ENCODE measurements at places on chromosomes 11 and 22.
A peak's percentile ranks its signal among the peaks of the same experiment; 100 is the strongest.

DNA sequence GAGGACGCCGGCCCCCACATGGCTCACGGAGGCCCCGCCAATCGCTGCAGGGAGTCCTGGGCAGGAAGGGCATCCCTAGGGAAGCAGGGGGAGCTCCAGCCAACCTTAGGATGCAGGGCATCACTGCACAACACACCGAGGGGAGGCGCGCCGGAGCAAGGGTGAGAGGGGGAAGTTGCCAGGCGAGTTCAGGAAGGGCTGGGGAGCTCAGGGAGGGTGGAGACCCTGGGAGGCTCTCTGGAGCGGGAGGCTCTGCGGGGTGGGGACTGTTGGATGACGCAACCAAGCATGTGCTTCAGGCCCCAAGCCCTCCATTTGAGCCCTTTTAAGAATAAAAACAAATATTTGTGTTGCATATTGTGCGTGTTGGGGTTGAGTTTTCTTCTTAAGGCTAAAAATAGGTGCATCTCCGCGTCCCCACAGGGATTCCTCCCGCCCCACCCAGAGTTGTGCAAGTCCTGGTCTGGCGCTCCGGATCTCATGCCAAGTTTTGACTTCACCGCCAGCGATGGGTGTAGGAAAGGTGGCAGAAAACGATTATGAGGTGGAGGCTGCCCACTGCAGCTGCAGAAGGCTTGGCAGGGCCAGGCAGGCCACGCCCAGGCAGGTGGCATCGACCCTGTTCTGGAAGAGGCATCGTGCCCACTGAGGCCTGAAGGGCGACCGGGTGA is 65.2 kb downstream of the WNT7B start:
- peak; percentile 20 for DNase-seq

GRCh38 chr22:30502911-30503310 is 2.6 kb downstream of the SEC14L4 start:
- DNase-seq = no peak

GRCh38 chr11:34928960-34929680 is 12.7 kb downstream of the PDHX start:
- DNase-seq = no peak

DNA sequence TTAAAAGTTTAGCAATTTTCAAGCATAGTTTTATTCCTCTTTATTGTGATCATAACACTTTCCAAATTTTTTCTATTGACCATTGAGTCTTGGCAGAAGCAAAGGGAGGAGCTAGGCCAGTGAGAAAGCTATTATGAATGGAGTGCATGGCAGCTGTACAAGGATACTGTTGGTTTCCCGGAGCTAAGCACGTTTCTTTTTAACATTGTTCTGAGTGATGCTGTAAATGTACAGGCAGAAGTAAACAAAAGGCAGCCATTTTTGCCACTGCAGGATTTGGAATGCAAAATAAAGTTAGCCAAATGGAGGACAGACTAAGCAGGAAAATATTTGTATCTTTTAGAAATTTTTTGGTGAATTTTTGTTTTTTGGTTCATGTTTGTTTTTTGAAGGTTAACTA is 16.2 kb downstream of the CBL start:
- DNase-seq = no peak

- no peak for DNase-seq
These were observed 206.4 kb downstream of the DBX1 start for GRCh38 chr11:19953909-19954308.

DNA sequence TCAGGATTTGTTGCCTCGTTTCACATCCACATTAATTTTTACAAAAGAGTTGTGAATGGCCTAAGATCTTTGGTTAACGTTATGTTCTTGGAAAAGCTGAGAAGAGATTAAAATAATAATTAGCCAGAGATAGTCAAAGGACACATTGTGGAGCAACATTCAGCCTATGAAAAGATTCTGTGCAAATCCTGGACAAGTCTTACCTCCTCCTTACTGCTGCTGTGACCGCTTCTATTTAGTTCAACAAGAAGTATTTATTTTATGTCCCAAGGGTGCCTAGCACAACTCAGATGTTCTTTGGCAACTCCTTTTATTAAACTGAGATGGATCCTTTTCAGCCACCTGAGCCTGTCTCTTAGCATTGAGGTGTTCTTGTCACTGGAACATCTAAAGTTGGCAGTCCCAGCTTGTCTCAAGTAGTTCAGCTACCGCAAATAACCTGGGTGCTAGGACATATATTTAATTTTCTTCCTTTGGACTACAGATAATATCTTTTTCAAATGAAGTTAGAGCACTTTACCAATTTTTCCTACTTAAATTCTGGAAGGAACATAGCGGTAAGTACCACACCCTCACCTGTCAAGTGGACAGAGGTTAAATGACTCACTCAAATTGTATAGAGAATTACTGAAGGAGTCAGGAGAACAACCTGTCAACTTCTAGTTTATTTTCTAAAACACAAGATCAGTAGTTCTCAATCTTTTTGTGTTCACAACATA is 80.5 kb upstream of the CHRM4 start:
- no peak for DNase-seq

DNA sequence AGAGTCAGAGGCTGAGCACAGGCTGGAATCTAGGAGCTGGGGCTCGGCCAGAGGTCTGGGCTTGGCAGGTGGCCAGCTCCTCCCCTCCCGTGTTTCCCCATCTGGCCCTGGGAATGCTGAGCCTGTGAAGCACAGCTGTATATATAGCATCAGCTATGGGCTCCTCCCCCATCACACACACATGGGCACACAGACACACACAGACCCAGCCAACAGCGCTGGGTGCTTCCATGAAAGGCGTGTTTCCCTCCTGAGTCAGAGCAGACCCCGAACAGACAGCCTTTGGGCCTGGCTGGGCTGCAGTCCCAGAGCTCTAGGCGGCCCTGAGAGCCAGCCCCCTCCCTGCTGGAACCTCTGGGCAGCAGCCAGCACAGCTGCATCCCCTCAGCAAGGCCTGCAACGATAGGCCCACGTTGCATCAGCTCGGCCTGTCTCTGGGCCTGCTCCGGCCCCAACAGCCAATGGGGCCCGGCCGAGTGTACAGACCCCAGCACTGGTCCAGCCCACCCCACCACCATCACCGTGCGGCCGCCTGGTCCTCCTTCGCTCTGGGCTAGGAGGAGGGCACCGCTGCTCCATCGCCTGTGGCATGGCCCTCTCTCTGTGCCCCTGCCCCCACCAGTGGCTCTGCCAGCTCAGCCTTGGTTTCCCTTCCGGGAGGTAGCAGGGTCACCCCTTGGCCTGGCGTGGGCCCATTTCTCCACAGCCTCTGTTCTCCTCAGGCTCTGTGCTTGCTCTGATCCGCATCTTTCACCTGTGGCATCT is 7.6 kb upstream of the SERPINH1 start:
- peak; percentile 76 for DNase-seq

DNA sequence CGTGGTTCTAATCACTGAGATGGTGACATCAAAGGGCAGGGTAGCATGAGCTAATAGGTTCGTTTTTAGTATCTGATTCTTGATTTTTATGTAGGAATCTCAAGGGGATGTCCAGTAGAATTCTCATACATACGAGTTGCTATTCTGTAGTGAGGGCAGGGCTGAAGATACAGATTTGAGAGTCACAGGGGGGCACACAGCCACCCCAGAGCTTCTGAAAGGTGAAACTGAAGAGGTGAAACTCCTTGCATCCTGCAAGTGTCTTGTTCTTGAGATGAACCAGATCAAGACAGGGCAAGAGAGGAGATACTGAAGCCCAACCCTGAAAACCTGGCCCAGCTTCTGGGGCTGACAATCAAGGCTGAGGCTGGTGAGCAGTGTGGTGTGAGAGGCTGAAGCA is 35.6 kb upstream of the TMEM123 start:
- DNase-seq = no peak

DNA sequence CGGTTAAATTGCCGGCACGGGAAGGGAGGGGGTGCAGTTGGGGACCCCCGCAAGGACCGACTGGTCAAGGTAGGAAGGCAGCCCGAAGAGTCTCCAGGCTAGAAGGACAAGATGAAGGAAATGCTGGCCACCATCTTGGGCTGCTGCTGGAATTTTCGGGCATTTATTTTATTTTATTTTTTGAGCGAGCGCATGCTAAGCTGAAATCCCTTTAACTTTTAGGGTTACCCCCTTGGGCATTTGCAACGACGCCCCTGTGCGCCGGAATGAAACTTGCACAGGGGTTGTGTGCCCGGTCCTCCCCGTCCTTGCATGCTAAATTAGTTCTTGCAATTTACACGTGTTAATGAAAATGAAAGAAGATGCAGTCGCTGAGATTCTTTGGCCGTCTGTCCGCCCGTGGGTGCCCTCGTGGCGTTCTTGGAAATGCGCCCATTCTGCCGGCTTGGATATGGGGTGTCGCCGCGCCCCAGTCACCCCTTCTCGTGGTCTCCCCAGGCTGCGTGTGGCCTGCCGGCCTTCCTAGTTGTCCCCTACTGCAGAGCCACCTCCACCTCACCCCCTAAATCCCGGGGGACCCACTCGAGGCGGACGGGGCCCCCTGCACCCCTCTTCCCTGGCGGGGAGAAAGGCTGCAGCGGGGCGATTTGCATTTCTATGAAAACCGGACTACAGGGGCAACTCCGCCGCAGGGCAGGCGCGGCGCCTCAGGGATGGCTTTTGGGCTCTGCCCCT is 529 bp upstream of the CCND1 start:
- DNase-seq = no peak

GRCh38 chr11:117986981-117987574 is 884 bp downstream of the IL10RA start:
- DNase-seq = no peak

DNA sequence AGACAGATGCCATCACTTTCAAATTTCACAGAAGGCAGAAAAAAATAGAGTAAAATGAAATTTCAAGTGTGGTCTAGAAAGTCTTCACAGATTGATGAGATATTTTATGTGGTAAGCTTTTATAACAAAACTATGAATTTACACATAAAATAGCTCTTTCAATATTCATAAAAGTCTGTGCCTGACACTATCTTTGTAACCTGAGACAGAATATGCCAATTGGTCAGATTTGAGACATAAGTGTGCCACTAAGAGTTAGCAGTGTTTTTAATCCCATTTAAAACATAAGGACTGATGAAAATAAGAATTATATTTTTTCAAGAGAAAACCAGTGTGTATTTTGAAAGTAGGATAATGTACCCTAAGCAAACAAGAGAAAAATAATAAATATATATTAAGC is 769.5 kb upstream of the LUZP2 start:
- DNase-seq = no peak

DNA sequence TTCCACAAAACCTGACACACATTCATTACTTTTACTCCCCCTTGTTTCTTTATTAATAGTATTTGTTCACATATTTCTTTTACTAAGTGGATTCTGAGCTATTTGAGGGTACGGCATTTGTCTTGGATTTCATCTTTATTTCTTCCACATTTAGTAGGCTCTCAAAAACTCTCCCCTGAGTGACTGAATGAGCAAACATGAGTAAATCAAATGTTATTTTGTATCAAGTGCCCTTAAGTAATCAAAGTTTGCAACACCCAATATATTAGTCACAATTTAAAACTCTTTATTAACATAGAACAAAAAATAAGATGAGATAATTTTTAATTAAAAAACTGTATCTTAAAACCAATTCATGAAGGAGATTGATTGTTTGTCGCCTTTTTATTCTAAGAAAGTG is 1101.9 kb upstream of the TENM4 start:
- DNase-seq = no peak

DNA sequence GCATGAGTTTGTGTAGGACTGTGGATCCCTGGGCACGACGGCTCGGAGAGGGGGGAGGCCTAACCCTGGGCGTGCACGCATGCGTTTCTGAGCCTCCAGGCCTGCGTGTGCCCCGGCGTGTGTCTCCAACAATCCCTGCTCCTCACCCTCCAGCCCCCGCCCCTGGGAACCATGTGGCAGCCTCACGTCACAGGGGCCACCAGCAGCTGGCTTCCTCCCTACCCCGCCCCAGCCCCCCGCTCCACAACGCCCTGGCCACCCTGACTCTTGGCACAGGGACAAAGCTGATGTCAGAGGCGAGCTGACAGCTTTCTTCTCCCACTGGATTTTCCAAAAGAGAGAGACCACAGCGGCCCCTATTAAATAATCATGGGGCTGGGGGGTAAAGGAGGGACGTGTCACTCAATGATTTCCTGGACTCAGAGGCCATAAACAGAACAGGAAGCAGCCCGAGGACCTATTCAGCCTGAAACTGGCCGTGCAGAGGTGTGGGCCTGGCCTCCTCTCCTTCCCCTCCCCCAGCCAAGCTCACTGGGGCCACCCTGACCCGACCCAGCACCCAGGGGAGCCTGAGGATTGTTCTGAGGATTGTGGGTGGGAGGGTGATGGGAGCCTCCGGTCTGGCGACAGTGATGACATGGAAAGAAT is 6.8 kb upstream of the LIF start:
- peak; percentile 52 for DNase-seq

DNA sequence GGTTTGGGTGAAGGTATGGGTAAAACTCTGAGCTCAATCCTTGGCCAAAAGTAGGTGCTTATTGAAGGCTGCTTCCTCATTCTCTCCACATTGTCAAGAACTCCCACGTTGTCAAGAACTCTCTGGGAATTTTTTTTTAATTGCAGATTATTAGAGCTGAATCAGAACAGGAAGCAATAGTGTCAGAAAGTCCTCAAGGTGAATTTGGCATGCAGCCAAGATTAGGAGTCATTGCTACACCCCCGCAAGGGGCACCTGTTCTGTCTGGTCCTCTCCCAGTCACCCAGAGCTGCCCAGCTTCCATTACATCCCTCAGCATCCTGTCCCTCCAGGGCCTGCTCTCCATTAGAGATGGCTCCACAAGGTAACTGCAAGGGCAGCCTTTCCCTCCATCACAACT is 996.5 kb downstream of the OPCML start:
- no peak for DNase-seq

GRCh38 chr11:119172513-119172912 is 4.0 kb downstream of the NLRX1 start:
- DNase-seq = no peak

- no peak for DNase-seq
These were observed 23.3 kb upstream of the FAR1 start for GRCh38 chr11:13644997-13645687.

DNA sequence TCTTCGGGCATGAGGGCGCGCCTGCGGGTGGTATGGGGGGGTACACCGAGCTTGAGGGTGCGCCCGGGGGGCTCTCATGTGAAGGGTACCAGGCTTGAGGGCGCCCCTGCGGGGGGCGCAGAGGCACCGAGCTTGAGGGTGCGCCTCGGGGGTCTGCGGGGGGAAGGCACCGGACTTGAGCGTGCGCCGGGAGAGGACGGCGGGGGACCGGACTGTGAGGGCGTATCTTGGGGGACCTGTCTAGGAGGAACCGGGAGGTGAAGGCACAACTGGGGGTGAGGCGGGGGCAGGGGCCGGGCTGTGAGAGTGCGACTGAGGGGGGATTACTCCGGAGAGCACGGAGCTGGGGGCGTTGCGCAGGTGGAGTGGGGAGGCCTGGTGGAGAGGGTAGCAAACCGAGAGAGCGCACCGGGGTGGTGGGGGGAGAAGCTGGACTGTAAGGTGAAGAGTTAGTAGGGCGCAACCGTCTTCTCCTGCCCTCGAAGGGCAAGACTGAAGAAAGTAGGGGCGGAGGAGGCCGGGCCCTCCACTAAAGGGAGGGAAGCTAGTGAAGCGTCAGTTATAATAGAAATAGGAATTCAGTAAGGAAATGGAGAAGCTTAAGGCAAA is 1.1 kb upstream of the DDX6 start:
- peak; percentile 22 for DNase-seq

All from tibial nerve (tissue), 4 donors.